ENCODE measurements at places on chromosomes 2 and 18. TPM values are rescaled to one million over a fixed set of nuclear protein-coding genes. Genes with fewer than 3 reads are reported as not detected.

C2orf80 gene
- total RNA-seq, result not detected

FAM161A gene
- total RNA-seq, result 7.0 TPM

SOCS6 gene
- total RNA-seq, result 1.3 TPM

FOXI3 gene
- total RNA-seq, result not detected

TDRD15 gene
- not detected for total RNA-seq

CABYR gene
- 1.4 TPM for total RNA-seq

HOXD3 gene
- total RNA-seq, result not detected

SIGLEC15 gene
- not detected for total RNA-seq

TMEFF2 gene
- not detected for total RNA-seq

- no peak for DNase-seq
These were observed 133.9 kb downstream of the GFPT1 start for GRCh38 chr2:69253112-69253511.

DNA sequence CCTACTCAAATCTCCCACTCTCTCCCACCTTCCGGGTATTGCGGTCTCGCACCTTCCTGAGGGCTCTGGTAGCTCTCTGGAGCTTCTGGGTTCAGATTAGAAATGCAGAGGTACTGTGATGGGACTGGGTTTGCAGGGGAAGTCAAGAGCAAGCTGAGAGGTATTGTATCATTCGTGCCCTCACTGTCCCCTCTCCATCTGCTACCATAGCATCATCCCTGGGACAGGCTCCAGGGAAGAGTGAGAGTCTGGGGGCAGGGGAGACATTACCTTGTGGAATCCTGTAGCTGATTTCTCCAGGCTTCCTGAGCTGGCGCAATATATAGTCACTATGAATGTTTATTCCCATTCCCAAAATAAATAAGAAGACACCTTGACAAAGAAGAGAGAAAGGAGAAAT, 49.6 kb downstream of the SRD5A2 start:
- DNase-seq, result no peak

DNA sequence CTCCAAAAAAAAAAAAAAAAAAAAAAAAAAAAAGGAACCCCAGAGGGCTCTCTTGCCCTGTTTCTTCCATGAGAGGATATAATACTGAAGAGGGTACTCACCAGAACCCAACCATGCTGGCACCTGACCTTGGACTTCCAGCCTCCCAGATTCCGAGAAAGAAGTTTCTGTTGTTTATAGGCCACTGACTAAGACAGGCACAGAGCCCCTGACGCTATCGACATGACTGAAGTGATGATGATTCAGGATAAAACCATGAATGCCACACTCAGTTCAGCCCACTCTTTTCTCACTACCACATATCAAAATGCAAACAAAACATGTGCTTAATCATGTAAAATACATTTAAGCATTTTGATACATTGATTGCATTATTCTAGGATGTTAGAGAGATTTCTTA, 66.1 kb upstream of the CDCA7 start:
- DNase-seq, result peak; percentile 69

DNA sequence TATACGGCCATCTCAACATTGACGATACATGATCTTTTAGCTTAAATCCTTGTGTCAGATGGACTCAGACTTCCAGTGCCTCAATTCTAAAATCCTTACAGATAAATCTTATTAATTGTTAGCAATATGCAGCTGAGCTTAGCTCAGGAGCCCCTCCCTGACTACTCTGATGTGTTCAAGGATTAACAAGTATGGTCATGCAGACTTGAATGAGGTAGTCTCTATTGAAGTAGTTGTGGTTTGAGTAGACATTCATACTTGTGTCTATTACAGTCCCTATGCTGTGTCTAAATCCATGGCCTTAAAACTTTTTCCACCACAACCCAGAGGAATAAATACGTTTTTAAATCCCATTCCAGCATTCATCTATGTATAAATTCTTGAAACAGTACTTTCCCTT, 119.5 kb downstream of the NUP35 start:
- no peak for DNase-seq

DNA sequence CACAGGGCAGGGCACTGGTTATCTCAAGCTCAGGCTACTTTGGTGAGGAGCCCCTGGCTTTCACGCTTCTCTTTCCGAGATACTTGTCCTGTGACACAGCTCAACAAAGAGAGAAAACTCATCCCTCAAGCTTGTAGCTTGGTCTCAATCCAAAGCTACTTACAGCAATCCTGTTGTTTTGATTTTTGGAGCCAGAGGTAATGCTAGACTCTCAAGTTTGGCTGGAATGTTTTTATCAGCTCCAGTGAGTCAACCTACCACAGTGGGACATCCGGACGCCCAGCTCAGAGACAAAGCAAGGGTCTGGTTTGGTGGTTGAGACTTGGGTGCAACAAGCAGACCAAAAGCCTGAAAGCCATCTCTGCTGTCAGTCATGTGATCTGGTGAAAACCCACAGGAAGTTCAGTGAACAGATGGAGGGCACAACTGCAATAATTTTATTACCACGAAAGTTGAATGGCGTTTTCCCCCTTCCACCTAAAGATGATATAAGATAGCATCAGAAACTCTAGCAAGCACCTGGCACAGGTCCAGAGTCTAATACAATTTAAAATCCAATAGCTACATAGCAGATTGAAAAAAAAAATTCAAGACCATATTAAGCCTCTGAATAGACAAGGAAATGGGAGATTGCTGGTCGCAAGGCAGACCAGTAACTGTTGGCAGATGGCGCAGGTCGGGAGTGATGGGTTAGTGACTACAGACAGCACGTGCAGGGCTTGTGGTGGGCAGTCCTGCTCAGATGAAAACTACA, 102.3 kb upstream of the SMAD7 start:
- no peak for DNase-seq

DNA sequence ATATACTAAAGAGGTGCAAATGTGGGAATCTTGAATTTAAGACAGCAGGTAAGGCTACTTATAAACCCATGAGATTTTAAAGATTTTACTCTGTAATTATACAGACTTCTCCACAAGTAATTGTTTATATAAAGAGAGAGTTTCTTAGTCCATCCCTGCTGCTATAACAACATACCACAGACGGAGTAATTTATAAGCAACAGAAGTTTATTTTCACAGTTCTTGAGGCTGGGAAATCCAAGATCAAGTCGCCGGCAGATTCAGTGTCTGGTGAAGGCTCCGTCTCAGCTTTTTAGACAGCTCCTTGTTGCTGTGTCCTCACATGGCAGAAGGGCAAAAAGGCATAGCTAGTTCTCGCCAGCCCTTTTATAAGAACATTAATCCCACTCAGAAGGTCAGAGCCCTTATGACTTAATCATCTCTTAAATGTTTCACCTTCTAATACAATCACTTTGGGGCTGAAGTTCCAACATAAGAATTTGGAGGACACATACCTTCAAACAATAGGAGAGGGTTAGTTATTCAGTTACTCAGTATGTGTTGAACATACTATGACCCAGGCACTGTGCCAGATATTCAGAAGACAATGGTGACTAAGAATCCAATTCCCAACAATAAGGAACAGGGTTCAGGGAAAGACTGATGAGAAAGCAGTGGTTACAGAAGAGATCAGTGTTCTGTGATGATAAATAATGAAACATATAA, 466.0 kb downstream of the RIT2 start:
- no peak for DNase-seq

DNA sequence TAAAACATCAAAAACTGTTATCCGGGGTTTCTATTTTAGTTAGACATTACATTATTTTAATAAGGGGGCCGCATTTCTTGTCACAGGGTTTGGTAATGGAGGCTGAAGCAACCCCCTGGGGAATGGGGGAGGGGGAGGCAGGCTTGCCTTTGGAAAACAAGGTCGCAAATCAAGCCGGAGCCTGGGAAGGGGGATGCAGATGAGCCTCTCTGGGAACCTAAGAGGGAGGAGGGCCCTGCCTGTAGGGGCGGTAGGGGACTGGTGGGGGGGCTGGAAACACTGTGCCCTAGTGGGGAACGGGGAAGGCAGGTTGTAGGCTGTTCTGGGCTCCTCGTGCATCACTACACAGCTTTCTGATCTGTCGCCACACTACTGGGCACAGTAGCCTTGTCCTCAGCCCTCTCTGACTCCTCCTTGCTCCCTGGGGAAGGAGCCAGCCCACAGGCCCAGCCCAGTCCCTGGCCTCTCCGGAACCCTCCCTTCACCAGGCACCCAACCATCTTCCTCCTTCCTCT, 170.2 kb upstream of the SMAD2 start:
- DNase-seq, result no peak

- no peak for DNase-seq
These were observed at the start of gene HOXD13 for GRCh38 chr2:176092270-176093144. HOXD13 (plus strand) TSS chr2:176092721; CDS start chr2:176092891, 170 bp downstream.

DNA sequence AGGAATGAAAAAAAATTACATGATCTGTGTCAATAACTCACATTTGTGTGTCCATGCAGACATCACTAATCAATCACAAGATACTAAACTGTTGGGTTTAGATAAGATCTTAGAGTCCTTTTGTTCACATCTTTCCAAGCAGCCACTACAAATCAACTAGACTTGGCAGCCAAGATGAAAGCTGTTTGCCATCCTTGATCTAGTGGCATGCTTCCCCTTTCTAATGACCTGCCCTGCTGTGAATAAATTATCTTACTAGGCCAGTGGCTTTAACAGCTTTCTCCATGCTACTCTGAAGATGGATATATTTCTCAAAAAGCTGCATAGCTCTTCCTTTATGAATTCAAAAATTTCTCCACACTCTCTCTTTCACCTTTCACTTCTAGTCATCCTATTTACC, 1338.0 kb upstream of the ACVR2A start:
- DNase-seq, result no peak

- DNase-seq, result no peak
These were observed 34.7 kb downstream of the EHBP1 start for GRCh38 chr2:62740221-62740620.

- DNase-seq, result no peak
These were observed 352.3 kb upstream of the MEIS1 start for GRCh38 chr2:66082581-66082980.

- no peak for DNase-seq
These were observed 124.3 kb downstream of the GLI2 start for GRCh38 chr2:120859814-120860578.

DNA sequence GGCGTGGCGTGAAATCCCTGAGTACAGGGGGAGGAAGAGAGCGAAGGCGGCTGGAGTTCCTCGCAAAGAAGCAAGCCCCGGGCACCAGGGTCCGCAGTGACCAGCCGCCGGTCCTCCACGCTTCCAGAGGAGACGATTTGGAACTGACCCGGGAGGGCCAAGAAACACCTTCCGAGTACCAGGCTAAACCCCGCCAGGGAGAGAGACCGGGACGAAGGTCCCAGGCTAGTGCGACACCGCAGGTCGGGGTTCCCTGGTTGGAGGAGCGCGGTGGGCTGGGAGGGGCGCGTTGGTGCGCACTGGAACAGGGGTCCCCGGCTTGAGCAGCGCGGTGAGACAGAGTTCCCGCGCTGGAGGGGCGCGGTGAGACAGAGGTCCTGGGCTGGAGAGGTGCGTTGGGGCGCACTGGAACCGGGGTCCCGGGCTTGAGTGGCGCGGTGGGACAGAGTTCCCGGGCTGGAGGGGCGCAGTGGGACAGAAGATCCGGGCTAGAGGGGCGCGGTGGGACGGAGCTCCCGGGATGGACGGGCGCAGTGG, 901 bp downstream of the WDFY1 start:
- peak; percentile 45 for DNase-seq

DNA sequence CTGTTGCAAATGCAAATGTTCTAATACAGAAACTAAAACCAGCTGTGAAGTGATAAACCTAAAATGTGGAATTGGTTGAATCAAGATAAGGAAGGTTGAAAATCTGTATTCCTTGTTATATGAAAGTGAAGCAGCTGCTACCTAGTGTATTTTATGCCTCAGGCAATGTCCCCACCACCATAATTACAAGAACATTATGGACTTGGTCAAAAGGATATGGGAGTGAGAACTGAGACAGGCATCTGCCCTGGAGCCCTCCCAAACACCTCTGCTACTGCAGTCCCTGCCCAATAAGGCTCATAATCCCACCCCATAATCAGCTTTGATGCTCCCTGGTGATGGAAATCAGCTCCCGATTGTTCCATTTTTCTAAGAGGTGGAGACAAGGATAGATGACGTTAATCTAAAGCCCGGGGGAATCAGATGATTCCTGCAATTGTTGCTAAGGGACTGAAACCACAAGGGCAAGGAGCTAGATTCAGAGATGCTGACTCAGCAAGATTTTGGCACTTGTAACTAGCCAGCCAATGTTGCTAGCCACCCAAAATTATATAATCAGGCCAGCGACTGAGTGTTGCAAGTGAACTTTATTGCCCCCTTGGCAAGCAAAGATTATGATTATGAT, 69.5 kb downstream of the EVA1A start:
- DNase-seq, result no peak

- DNase-seq, result no peak
These were observed 948.7 kb downstream of the TSN start for GRCh38 chr2:122704109-122704563.

GRCh38 chr2:217102956-217103355, 243.1 kb upstream of the TNP1 start:
- DNase-seq, result no peak

- DNase-seq, result no peak
These were observed 478.7 kb upstream of the POU3F3 start for GRCh38 chr2:104375206-104375605.
